NCI-H1105 treated with DMSO at 0.1 percent for 48 hours (cell line): ENCODE measurements at places on chromosomes 3 and 15.

- no peak for DNase-seq
Observed at GRCh38 chr3:65828706-65829105, 210.0 kb downstream of the MAGI1 start.

GRCh38 chr3:44031387-44032380, 210.0 kb upstream of the TOPAZ1 start:
- no peak for DNase-seq

GRCh38 chr3:27110020-27110419, 259.2 kb downstream of the NEK10 start:
- no peak for DNase-seq

DNA sequence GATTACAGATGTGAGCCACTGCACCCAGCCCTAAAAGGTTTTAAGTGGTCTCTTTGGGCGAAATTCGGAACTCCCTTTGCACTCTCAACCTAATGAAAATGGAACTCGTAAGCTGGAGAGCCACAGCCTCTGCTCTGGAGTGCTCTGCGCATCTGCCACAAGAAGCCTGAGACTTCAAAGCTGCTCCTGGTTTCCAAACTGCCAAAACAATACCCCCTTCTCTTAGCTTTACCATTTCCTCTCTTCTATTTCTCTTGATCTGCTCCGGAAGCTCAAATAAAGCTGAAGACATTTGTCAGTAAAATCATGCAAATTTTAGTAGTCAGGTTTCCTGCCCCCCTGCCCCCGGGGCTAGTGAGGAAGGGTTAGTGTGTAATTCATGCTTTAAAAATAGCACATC, 312.7 kb downstream of the MFSD1 start:
- DNase-seq, result no peak

GRCh38 chr3:194135806-194136518, at the start of gene HES1:
Gene HES1, plus strand, starts transcription at chr3:194136148. Its CDS starts 233 bp downstream, at chr3:194136381.
- DNase-seq, result peak; percentile 95

GRCh38 chr15:33515121-33515520, 204.4 kb downstream of the RYR3 start:
- no peak for DNase-seq

GRCh38 chr3:157335233-157336076, 101.2 kb upstream of the PTX3 start:
- no peak for DNase-seq

DNA sequence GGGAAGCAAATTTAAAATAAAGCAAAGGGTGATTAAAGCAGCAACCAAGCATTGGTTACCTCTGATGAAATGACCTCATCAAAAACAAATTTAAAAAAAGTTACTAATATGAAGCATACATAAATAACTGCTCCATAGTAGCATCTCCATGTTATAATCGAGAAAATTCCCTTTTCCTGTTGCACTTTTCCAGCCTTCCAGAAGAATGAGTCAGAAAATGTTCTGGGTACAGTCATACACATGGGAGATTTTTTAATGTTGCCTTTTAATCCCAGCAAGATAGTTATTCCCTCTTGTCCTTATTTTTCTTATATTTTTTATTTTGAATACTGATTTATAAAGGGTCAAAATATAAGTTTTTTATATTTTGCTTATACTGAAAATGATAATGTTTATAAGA, 2.6 kb upstream of the TMCO5A start:
- DNase-seq, result no peak

- DNase-seq, result no peak
Observed at GRCh38 chr15:70533931-70534742, 229.2 kb downstream of the UACA start.

- no peak for DNase-seq
Observed at GRCh38 chr3:153138276-153139210, 23.5 kb upstream of the RAP2B start.

DNA sequence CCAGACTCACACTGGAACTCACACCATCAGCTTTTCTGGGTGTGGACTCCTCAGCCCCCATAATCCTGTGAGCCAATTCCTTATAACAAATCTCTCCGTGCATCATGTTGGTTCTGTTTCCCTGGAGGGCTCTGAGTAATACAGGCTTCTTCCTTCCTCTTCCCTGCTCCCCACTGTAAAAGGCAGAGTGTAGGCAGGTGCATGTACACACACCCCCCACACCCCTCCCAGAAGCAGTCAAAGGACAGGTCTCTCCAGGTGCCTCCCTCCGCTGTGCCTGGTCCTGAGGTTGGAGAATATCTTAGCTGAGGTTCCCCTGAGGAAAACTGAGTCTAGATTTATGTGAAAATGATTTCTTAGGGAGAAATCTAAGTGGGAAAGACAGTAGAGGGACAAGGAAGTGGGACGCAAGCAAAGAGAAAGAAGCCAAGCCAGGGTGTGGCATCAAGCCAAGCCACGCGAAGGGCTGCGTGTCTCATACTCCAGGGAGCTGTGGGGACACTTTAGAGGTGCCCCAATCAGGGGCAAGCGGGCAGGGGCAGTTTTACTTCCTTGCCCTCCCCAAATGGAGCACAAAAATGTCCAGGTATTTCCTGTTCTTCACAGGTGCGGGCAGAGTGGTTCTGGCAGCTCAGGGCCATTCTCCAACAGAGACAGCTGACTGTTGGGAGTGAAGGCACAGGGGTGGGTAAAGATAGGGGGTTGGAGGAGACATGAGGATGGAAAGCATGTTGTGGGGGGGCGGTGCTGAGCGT, 86.6 kb downstream of the HMG20A start:
- no peak for DNase-seq

DNA sequence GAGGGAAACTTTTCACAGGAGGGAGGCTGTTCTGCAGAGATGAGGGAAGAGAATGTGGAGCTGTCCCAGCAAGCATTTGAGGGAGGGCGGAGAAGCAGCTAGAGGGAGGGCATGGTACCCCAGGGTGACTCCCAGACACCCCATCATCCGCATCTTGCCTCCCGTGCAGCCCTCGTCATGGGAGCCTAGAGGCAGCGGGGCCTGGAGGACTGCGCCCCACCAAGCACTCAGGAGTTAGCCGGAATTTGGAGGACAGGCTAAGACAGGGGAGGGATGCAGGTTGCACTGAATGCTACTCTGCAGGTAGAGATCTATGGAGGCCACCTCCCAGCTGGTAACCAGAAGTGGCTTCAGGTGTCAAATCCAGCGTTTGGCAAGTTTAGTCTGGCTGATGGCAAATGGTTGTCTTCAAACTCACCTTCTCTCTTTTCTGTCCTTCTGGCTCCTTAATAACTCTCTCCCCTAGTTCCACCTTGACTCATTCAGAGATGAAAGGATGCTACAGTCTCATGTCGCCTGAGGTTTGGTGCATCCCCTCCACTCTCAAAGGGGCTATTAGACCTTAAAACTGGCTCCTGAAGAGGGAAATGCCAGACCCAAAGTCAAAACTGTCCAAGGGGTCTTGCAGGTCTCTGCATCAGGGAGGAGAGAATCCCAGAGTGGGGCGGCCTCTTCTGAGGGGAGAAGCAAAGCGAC, 155.9 kb upstream of the TLE3 start:
- DNase-seq, result no peak

DNA sequence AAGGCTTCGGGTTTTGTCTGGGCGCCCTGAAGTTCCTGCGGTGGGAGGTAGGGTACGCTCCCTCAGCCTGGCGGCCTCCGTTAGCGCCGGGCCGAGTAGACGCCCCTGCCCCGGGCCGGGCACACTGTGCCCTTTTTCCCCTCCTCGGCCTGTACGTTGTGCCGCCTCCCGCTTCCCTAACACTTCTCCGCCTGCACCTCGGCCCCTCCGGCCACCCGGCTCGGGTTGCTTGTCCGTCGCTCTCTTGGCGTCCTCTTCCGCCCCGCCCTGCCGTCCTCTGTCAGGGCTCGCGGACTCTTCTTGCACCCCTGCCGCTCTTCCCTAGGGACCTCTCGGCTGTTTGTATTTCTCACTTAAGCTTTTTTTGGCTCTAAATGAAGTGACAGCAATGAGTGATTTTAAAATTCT, 384 bp downstream of the KNL1 start:
- DNase-seq, result peak; percentile 59

- DNase-seq, result no peak
Observed at GRCh38 chr3:173708191-173708590, 310.6 kb downstream of the NLGN1 start.

DNA sequence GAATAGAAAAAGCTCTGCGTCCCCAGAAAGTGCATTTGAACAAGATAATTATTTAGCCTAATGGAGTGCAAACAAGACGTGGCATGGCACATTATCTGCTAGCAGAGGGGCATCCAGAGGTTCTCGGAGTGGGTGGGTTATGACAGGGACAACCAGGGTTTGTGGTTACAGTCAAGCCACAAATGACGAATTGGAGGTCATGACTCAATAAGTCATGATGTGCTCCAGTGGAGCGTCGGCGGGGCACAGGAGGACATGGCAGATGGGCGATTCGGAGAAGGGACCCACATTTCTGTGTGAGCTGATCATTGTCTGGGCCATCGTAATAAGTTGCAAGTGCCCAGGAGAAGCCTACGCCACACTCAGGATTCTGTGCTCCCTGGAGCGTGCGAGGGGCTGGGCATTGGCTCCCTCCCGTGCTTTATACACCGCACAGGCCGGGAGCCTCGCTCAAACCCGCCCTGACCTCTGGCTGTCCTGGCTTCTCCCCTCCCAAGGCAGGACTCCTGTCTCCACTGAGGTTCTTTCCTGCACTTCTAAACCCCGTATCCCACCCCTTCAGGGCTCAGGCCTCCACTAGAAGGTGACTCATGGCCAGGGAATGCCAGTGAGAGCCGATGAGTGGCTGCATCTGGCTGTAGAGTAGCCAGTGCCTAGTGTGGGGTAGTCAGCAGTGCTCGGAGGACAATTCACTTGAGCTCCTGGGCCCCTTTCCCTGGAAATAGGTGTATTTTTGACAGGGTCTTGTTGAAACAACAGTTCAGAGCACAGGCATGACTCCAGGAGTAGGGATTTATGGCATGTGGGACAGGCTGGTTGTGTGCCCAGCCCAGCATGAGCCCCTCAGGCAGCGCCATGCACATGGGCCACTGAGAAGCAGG, 67.4 kb downstream of the GRIP2 start:
- DNase-seq, result no peak

DNA sequence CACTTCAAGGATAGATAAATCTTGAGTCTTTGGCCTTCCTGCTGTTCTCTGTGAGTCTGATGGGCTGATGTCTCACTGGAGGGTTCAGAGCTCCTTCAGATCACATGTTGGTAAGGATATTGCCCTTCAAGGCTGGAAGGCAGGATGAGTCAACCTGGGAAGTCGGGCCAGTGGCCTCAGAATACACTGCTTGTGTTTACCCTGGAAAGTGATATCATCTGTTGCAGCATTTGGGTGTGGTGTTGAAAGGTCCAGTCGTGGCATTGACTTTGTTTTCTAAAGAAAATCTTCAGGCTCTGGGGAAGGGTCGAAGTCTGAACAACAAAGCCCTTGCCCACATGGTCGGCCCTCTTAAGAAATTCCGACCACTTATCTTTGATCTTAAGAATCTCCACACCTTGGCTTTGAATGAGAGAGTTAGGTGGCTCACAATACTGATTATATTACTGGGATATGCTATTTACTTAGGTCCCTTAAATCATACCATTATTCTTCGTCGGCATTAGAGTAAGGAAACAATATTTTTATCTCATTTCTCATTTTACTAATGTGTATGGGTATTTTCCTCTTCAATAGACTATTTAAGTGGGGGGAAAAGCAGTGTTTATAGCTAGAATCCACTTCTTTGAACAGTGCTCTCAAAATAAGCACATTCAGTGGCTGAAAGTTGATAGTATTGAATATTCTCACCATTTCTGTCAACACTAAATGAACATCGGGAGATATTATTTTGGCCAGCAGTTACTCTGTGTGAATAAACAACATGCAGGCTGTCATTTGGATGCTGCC, 303.9 kb upstream of the RASGRP1 start:
- DNase-seq, result no peak

- DNase-seq, result no peak
Observed at GRCh38 chr3:141994856-141995255, 118.4 kb downstream of the ATP1B3 start.

DNA sequence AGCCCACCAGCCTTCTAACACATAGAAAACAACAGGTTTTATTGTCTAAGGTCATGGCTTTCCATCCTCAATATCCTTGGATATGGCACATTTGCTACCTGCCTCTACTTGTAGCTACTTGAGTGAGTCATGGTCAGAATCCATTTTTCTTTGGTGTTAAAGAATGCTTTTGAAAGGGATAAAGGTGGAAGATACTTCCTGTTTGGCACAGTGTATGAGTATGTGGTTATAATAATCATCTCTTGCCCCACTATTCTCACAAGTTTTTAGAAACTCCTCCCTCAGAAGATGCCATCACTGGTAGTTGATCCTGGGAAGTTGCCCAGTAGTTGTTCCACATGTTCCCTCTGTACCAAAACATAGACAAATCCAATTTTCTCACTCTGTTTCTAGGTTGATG, 508.6 kb upstream of the IL12A start:
- no peak for DNase-seq

GRCh38 chr3:182533394-182533793, 259.9 kb upstream of the ATP11B start:
- DNase-seq, result peak; percentile 91

GRCh38 chr3:94311651-94312050, 248.8 kb downstream of the NSUN3 start:
- no peak for DNase-seq

DNA sequence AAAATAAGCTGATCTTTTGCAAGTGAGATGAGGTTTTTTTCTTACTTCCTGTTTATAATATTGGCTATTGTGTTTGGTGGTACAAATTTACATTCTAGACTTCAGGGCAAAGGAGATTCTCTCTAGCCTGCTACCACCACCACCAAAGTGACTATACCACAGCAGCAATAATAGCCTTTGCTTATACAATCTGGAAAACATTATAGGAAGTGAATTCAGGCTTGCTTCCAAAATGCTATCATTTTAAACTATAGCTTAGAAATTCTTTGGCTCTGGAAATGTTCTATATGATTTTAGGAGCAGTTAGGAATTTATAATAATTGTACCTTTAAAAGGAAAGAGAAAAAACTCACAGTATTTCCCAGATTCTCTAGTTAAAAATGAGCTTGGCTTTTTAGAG, 94.4 kb downstream of the TFG start:
- no peak for DNase-seq

GRCh38 chr3:187626581-187626980, 43.6 kb downstream of the SST start:
- no peak for DNase-seq

DNA sequence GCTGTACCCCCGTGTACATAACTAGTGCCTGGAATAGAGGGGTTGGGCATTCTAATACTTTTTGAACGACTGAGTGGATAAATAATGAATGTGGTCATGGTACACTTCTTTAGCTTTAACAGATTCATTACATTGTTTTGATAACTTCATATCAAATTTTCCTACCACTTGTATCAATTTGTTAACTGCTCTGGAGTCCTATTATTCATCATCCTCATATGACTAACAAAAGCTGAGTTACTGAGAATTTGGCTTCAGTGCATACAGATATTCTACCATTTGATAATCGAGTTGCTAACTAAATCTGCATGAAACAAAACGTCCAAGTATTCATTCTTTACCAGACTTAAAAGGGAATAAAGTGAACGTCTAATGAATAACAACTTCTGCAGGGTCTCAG, 31.7 kb downstream of the FRMD5 start:
- no peak for DNase-seq

GRCh38 chr3:162489853-162490252, 993.2 kb downstream of the OTOL1 start:
- DNase-seq, result peak; percentile 53

- DNase-seq, result no peak
Observed at GRCh38 chr3:45939341-45939771, 3.9 kb upstream of the CXCR6 start.
